Activated CD4-positive, alpha-beta T cell treated with anti-CD3 and anti-CD28 coated beads, Interleukin-2, amount 50 U/mL, for 48 hours (primary cell): ENCODE measurements at places on chromosomes 11 and 22.

DNA sequence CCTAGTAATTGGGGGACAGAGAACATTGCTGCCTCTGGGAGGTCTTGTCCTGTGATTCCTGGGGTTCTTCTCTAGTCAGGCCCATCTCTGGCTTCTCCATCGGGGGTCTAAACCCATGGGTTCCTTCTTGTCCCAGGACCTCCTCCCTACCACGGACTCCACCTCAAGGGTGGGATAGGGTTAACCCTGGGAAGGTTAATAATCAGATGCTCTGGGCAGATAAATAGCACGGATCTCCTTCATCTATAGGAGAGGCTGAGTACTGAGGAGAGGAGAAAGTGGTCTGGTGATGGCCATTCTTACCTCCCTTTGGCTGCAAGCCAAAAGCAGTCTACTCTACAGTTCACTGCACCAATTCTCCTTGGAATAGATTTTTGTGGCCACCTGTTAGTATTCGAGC, 10.5 kb downstream of the HEPHL1 start:
- no peak for DNase-seq

GRCh38 chr11:125627236-125627910, 2.4 kb downstream of the CHEK1 start:
- no peak for DNase-seq

DNA sequence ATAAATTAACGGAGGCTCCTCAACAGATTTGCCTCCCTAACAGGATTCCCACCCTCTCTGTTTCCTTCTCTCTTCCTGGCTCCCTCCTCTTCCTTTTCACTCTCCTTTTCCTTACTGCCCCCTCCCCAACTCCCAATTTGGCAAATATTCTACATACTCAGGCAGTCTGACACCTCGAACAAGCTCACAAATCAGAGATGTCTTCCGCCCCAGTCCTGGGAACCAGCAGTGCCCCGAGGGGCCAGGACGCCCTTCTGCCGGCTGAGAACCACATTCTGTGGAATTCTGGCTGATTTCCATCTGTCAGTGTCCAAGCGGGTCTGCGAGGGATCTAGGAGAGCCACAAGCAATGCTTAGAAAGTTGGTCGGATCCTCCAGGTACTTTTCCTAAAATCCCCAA, 94.0 kb downstream of the NTM start:
- DNase-seq: no peak

DNA sequence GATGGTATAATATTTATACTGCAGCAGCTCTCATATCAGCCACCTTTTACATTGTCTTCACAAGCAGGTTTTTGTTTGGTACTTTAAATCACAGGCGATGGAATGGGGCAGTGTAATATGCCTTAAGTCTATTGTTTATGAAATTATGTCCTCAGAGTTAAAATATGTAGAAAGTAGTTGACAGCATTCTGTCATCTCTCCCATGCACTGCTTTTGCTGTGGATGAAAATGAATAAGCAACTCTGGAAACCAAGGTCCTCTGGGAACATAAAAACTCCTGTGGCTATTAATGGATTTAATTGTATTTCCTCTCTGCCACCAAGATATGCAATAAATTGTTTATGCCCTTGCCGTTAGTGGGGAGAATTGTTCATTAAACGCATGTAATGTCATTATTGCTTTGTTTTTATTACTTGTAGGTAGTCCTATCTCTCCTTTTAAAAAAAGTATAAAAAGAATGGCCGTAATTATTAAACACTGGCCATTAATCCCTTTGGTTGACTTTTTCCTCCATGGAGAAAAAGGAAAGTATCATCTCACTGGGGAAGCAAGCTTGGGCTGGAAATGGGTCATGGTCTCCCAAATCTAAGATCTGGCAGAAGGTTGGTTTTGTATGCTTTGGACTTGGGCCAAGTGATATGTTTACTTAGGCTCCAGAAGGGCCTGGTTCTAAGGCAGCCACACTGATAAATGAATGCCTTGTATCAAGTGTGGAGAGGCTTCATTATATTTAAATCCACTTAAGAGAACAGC, 13.1 kb downstream of the PACS1 start:
- DNase-seq: no peak

- DNase-seq: no peak
Observed at GRCh38 chr11:35363854-35364780, 55.2 kb downstream of the SLC1A2 start.

- DNase-seq: no peak
Observed at GRCh38 chr22:49261616-49262015, 566.1 kb downstream of the BRD1 start.
